ENCODE measurements at places on chromosomes 4 and X. TPM values are rescaled to one million over a fixed set of nuclear protein-coding genes. Genes with fewer than 3 reads are reported as not detected.

Gene SLC34A2
- not detected for total RNA-seq

Gene EMCN
- total RNA-seq: not detected

Gene KLHL34
- total RNA-seq: 0.33 TPM

Gene DMRTC1
- not detected for total RNA-seq

DNA sequence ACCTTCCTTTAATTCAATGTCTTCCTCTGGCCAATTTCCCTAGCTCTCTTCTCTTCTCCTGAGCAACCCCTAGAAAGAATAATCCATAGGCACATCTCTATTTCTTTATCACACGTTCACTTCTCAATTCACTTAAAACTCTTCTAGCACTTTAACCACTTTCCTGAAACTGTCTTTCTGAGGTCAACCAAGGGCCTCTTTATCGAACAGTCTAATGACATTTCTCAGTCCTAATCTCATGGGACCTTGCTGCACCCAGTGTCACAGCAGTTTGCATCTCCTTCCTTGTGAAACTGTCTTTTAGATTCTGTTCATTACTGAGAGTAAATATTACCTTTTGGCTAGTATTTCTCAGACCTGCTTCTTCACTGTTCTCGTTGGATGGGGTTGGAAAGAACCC is 285.3 kb upstream of the RASGEF1B start:
- H3K27me3 ChIP-seq: no peaks in the 10 kb centered on the region
- DNase-seq: no peak
- peaks cover 2% of the 10 kb centered on the region for H3K4me1 ChIP-seq
- no peak overlapping the region for H3K4me3 ChIP-seq
- no peak overlapping the region for H3K27ac ChIP-seq

- H3K27me3 ChIP-seq: peaks cover 35% of the 10 kb centered on the region
- H3K4me3 ChIP-seq: no peak overlapping the region
- peaks cover 41% of the 10 kb centered on the region for H3K4me1 ChIP-seq
- H3K27ac ChIP-seq: no peak overlapping the region
- DNase-seq: peak; percentile 49
Observed at GRCh38 chr4:38314663-38315062, 349.3 kb upstream of the KLF3 start.

All from activated CD4-positive, alpha-beta T cell treated with anti-CD3 and anti-CD28 coated beads, Interleukin-2, amount 10 ng/mL, durations not matched to agents 24 days and 14 days (primary cell).